Glutamatergic neuron (in vitro differentiated cells): ENCODE measurements at places on chromosomes 2 and 18.

DNA sequence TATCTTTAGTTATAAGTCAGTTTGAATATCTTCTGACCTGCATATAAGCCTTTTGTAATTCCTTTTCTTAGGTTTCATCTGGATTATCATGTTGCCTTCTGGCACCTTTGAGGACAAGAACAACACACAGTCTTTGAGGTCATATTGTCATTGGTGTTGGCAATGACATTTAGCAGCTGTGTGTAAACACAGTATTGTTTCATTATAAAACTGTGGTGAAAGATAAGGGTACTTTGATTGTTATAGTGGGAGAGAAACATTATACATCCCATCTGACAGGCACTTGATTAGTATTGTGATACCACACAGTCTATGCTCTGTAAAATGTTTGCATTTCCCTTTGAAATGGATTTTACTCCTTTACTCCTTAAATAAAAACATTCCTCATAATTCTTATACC is 313.5 kb downstream of the RPRM start:
- DNase-seq, result no peak

GRCh38 chr2:191245046-191245868 is at the start of gene MYO1B:
Gene MYO1B, plus strand, starts transcription at chr2:191245404. Its CDS starts 31,492 bp downstream, at chr2:191276896.
- peak; percentile 91 for DNase-seq

DNA sequence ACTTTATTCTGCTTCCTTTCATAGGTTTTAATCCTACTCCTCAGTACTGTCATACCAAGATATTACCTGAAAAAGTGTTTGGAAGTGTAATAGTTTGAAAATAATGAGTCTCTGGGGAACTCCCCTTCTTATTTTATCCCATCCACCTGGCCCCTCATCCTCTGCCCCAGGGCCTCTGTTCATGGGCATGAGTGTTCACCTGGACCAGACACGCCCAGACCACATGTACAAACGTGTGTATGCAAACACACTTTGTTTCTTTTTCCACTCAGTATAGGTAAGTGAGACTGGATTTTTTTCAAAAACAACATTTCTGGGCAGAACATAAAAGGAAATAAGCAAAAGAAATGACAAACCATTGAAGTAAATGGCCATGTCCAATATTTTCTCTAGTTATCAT is 62.1 kb upstream of the THSD7B start:
- no peak for DNase-seq

DNA sequence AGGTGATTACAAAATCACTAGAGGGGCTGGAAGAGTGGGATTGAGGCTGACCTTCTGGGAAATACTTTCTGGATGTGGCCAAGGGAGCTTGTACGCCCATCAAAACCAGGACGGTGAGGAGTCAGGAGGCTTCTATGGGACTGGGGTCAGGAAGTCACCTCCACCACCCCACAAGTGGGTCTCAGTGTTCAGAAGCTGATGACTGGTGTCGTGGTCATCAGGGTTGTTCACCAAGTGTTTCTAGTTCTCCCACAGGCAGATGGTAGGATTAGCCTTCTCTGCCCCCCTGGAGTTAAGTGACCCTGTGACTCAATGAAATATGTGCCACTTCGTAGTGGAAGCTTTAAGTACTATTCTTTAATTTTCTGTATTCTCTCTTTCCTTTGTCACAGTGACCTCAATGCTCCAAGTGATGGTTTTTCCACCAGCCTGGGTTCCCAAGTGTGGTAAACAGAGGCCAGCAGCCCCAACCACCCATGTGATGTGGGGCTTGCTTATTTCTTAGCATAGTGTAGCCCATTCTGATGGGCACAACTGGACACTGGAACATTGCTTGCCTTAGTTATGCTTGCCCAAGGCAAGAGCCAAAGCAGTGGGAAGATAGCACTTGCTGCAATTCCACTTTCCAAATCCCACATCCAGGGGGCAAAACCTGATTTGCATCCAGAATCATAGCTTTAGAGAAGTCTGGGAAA is 258.8 kb downstream of the CYP26B1 start:
- DNase-seq, result no peak

DNA sequence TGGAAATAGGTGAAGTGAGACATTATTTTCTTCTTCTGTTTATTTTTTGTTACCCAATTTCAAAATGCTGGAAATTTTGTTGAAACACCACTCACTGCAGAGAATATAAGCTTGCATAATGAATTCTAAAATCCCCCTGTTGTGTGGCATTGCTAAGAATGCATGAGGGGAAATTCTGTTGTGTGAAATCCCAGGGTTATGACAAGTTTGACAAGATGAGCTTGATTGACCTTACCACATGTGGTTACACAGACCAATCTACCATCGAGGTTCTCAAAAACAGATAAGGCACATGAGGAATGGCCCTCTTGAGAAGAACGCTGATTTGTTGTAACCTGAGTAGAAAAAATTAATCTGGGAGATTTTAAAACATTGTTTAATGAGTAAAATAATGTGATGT is 261.6 kb upstream of the MMADHC start:
- DNase-seq, result no peak

- no peak for DNase-seq
These were observed 113.7 kb downstream of the PRKCE start for GRCh38 chr2:45765007-45765727.
